PC-3 (cell line): ENCODE measurements at places on chromosomes 11 and 22. TPM values are rescaled to one million over a fixed set of nuclear protein-coding genes. Genes with fewer than 3 reads are reported as not detected.

- H3K4me3 ChIP-seq = peak overlapping the region; percentile 99
- no peaks in the 10 kb centered on the region for H3K27me3 ChIP-seq
- H3K27ac ChIP-seq = no peak overlapping the region
- no peak for DNase-seq
Observed at GRCh38 chr11:119207415-119207960, 1.3 kb downstream of the CBL start.

GRCh38 chr11:84865791-84866535 lies 761.2 kb downstream of the DLG2 start:
- peak; percentile 36 for DNase-seq
- peak overlapping the region; percentile 80 for H3K27ac ChIP-seq
- H3K4me1 ChIP-seq = peaks cover 59% of the 10 kb centered on the region
- peak overlapping the region; percentile 6; the same call in 1 of the 2 replicates for H3K4me3 ChIP-seq
- H3K36me3 ChIP-seq = no peaks in the 10 kb centered on the region

DNA sequence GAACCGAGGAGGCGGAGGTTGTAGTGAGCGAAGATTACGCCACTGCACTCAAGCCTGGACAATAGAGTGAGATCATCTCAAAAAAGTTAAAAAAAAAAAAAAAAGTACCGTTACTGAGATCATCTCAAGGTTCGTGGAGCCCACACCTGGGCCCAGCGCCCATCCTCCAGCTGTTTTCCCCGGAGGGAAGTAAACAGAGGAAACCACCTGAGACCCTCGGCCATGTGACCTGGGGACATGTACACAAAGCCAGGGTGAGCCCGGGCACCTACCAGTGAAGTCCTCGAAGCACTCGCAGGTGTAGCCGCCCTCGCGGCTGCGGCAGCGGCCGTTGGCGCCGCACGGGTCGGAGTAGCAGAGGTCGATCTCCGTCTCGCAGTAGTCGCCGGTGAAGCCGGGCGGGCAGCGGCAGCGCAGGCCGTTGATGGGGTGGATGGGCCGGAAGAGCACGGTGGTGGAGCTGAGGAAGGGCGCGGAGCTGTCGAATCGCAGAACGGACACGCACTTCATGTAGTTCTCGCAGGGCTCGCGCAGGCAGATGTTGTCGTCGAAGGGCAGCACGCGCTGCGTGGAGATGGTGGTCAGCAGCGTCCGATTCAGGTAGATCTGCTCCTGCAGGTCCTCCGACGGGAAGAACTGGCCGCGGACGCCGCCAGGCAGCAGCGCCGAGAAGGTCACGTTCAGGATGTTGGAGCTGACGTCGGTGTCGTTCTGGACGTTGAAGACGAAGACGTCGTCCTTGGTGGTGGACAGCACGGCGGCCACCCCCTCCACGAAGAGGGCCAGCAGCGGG lies 73.8 kb downstream of the CELSR1 start:
- no peak overlapping the region for H3K4me3 ChIP-seq
- H3K27ac ChIP-seq = peak overlapping the region; percentile 30; the same call in 1 of the 2 replicates
- no peak for DNase-seq
- H3K36me3 ChIP-seq = no peaks in the 10 kb centered on the region
- no peaks in the 10 kb centered on the region for H3K27me3 ChIP-seq

GRCh38 chr11:6594142-6594768 lies 9.2 kb downstream of the RRP8 start:
- no peak for DNase-seq
- no peak overlapping the region for H3K27ac ChIP-seq
- H3K27me3 ChIP-seq = no peaks in the 10 kb centered on the region
- peaks cover 21% of the 10 kb centered on the region; the same call in 1 of the 2 replicates for H3K36me3 ChIP-seq

GRCh38 chr22:45265535-45265934 lies 19.2 kb upstream of the UPK3A start:
- H3K27ac ChIP-seq = no peak overlapping the region
- no peak overlapping the region for H3K4me3 ChIP-seq
- DNase-seq = no peak
- no peaks in the 10 kb centered on the region for H3K36me3 ChIP-seq
- peaks cover 6% of the 10 kb centered on the region for H3K4me1 ChIP-seq

DNA sequence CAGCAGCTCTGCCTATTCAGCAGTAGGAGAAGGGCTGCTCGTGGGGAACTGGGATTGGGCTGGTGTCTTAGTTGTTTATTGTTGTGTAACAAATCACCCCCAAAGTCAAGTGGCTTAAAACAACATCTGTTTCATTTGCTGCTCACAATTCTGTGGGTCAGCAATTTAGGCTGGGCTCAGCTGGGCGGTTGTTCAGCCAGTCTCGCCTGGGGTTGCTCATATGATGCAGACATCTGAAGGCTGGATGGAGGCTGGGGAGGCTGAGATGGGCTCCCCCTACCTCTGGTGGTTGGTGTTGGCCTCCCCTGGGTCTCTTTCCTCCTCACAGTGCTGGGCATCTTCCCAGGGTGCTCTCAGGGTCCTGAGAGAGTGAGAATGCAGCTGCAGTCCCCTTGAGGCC lies 43.3 kb upstream of the PARVG start:
- H3K36me3 ChIP-seq = peaks cover 23% of the 10 kb centered on the region
- no peak for DNase-seq
- no peaks in the 10 kb centered on the region for H3K4me1 ChIP-seq
- H3K4me3 ChIP-seq = no peak overlapping the region

DNA sequence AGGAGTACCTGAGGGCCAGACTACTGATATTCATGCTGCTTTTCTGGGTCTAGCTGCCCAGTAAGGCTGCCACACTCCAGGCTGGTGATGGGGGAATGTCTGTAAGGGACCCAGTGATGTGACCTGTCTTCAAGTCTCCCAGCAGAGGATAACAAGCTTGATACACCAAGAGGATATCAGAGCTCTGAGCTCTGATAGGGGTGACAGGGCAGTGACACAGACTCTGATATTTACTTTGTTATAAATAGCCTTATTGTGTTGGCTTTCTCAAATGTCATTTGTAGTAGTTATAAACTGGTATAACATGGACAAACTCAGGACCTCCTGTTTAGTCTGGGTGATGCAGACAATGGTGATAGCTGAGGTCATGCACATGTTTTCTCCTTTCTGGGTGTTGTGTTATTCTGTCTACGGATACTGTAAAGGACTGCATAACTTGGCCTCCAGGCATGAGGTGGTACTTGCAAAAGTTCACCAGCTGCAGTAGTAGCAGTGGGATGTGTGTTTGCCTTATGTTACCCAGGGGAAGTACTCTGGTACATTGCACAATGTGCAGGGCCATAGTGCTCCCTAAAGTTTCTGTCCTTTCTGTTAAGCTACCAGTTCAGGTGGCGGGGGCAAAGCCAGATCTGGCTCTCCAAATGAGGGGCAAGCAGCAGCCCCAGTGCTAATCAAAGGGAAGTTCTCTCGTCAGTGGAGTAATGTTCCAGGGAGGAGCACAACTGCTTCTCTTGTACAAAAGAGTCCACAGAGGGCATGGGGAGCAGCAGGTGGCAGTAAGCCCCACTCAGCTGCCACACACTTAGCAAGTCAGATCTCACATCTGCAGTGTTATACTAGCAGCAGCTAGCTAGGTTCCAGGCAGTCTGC lies 812.2 kb downstream of the JRKL start:
- no peak overlapping the region for H3K27ac ChIP-seq
- H3K27me3 ChIP-seq = no peaks in the 10 kb centered on the region
- no peak overlapping the region for H3K4me3 ChIP-seq
- no peak for DNase-seq
- no peaks in the 10 kb centered on the region for H3K36me3 ChIP-seq

DNA sequence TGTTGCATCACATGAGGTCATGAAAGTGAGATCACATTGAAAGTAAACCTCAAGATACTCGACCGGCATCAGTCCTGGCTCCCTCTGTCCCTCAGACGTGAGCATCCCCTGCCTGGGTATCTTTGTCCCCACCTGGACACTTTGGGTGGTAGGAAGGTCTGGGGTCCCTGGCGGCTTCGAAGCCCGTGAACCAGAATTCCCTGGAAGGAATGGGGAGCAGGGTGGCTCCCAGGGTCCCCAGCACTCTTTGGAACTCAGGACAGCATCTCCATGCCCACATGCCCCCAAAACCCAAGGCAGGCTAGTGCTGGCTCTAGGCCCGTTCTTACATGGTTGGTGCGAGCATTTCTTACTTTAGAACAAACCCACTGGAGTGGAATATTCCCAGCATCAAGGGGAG lies 7.5 kb downstream of the DERL3 start:
- no peak overlapping the region for H3K27ac ChIP-seq
- DNase-seq = no peak
- no peaks in the 10 kb centered on the region for H3K36me3 ChIP-seq
- H3K4me3 ChIP-seq = no peak overlapping the region
- no peaks in the 10 kb centered on the region for H3K4me1 ChIP-seq

GRCh38 chr22:39526736-39527171 lies 5.8 kb downstream of the RPS19BP1 start:
- no peaks in the 10 kb centered on the region for H3K27me3 ChIP-seq
- H3K4me1 ChIP-seq = peaks cover 31% of the 10 kb centered on the region
- DNase-seq = no peak
- peaks cover 7% of the 10 kb centered on the region for H3K36me3 ChIP-seq

DNA sequence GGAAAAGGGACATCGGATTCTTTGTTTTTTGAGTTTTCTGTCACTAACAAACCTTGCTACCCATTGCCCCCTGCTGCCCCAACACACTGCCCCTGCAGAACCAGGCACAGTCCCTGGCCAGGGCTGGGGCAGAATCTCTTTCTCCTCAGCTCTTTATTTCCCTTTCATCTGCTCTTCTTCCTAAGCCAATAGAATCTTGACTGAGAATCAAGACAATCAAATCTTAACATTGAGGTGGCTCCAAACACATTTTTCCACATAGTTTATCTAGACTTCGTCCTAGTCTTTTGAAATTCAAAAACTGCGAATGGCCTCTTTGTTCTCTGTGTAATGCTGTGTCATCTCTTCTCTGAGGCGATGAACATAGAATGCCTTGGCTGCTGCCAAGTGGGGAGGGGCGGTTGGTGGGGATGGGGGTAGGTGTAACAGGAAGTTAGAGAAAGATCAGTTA lies 16.1 kb upstream of the NTM start:
- H3K36me3 ChIP-seq = no peaks in the 10 kb centered on the region
- DNase-seq = no peak
- H3K4me3 ChIP-seq = no peak overlapping the region
- H3K27ac ChIP-seq = no peak overlapping the region

- no peaks in the 10 kb centered on the region for H3K36me3 ChIP-seq
- DNase-seq = no peak
- no peak overlapping the region for H3K27ac ChIP-seq
- peaks cover 35% of the 10 kb centered on the region for H3K27me3 ChIP-seq
- H3K4me3 ChIP-seq = no peak overlapping the region
Observed at GRCh38 chr11:120562806-120563425, 51.4 kb downstream of the GRIK4 start.

- DNase-seq = no peak
- H3K4me3 ChIP-seq = no peak overlapping the region
- H3K4me1 ChIP-seq = no peaks in the 10 kb centered on the region
- no peak overlapping the region for H3K27ac ChIP-seq
- H3K27me3 ChIP-seq = no peaks in the 10 kb centered on the region
- no peaks in the 10 kb centered on the region for H3K36me3 ChIP-seq
Observed at GRCh38 chr11:58782066-58782465, 50.3 kb upstream of the GLYAT start.

Gene FOLR3
- total RNA-seq = not detected in 2 replicates

Gene FGF4
- not detected in 2 replicates for total RNA-seq
